ENCODE measurements at places on chromosomes 16 and 17.

DNA sequence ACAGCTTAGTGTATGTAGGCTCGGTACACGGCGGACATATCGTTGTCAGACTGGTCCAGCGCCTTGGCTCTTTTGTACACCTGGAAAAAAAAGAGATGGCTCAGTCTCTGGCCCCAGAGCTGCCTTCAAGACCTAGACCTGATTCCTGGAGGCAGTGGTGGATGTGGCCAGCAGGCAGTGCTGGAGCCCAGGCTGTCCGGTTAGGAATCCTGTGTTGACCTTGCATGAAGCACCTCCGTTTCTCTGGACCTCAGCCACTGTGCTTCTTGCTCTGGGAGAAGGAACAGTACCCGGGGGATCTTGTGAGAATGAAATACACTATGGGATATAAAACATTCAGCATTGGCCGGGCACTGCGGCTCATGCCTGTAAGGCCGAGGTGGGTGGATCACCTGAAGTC lies 2.8 kb upstream of the ROGDI start:
- DNase-seq, result no peak

- DNase-seq, result no peak
These were observed 155.3 kb downstream of the PITPNC1 start for GRCh38 chr17:67532326-67532871.

- DNase-seq, result no peak
These were observed 24.0 kb downstream of the TNRC6A start for GRCh38 chr16:24753437-24753836.

DNA sequence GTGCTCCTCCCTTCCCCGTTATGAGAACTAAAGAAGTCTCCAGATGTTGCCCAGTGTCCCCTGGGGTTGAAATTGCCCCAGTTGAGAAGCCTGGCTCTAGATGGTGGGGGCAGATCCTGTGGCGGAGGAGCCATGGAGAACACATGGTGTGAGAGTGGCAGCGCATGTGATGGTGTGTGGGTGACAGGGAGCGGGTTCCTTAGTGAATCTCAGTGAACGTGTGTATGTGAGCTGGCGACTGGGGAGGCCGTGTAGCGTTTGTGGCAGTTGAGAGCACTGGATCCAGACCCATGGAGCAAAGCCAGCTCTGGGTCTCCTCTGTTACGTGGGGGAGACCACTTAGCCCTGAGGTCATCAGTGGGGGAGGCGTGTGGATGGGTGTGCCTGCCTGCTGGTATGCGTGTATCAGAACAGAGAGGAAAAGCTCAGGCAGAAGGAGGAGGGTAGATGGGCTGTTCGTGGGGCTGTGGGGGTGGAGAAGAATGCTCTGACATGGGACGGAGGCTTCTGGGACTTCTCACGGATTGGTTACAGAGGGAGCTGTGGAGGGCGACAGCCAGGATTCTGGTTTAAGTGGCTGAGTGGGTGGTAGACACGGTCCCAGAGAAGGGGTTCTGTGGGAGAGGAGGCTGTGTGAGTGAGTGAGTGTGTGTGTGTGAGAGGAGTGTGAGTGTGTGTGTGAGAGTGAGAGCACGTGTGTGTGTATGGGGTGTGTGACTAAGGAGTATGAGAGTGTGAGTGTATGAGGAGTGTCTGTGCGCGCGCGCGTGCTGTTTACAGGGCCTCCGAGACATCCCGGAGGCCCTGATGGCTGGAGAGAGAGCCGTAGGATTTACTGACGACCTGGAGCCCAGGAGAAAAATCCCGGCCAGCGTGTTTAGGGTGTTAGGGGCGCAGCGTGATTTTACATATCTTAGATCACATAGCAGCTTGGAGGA lies 193.8 kb downstream of the SNX29 start:
- DNase-seq, result peak; percentile 82

- no peak for DNase-seq
These were observed 24.1 kb downstream of the CHD9 start for GRCh38 chr16:53078765-53079485.

DNA sequence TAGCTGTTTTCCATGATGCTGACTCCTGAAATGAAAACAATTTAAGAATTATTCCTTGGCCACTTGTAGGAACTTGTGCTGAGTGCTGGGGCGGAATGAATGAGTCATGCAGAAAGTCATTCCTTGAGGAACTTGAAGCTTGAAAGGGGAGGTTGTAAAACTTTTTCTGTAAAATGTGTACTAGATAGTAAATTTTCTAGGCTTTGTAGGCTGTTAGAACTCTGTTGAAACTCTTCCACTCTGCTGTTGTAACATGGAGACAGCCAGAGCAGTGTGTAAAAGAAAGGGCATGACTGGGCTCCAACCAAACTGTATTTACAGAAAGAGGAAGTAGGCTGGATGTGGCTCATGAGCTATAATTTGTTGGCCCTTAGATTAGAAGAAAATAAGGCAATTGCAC lies 46.1 kb downstream of the ABCA8 start:
- peak; percentile 87 for DNase-seq

DNA sequence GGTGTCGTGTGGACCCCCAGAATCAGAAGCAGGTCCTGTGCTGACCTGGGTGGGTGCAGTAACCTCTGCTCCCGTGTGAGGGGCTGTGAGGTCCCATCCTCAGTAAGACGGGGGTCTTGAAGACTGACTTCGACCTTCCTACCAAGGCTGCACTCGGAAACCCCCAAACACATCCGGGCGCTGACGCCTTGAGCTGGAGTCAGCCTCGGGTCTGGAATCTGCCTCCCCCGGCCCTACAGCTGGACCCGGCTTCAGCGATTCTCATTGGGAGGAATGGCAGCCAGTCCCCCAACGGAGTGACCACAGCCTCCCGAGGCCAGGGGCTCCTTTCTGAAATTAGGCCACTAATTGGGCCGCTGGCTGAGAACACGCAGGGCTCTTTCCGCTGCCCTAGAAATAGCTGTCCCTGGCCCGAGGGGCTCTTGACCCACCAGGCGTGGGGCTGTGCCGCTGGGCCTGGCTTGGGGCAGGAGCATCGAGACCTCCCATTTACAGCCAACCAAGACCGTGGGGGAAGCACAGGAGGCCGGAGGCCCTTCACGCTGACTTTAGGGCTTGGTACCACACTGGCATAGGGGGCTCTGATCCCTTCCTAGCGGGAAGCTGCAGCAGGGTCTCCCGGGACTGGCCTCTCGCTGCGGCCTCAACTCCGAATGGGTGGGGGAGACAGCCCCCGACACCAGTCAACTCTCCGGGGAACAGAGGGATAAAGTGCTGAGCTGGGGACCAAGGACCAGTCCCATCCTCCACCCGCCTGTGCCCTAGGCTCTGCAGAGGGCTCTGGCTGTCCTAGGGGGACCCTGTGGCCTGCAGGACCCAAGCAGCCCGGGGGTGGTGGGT lies 2.6 kb upstream of the GNG13 start:
- no peak for DNase-seq

GRCh38 chr16:11677959-11678881 lies 10.0 kb downstream of the SNN start:
- no peak for DNase-seq

Data from EH (cell line).